ENCODE measurements at places on chromosomes 16 and 17.

GRCh38 chr16:74862743-74863244, 88.2 kb upstream of the FA2H start:
- peak; percentile 61 for DNase-seq

GRCh38 chr16:22330326-22330725, 33.1 kb downstream of the POLR3E start:
- DNase-seq: peak; percentile 33

GRCh38 chr17:74199306-74200092, 4.0 kb upstream of the RPL38 start:
- peak; percentile 77 for DNase-seq

GRCh38 chr16:11066261-11066870, 122.0 kb downstream of the CLEC16A start:
- DNase-seq: peak; percentile 53

DNA sequence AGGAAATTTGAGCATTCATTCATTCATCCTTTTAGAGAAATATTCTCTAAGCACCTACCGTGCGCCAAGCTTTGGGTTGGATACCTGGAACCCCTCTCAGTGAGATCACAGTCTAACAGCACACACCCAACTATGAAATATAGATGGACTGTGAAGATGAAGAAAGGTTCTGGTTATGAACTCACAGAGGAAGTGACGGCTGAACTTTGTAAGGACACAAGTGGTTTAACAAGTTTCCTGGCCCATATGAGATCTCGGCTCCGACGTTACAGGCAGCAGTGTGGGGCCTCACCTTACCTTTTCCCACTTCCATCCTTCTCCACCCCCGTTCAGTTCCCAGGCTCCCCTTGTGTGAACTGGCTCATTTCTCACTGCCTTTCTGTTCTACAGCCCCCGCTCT, 406.2 kb downstream of the MAF start:
- DNase-seq: no peak

DNA sequence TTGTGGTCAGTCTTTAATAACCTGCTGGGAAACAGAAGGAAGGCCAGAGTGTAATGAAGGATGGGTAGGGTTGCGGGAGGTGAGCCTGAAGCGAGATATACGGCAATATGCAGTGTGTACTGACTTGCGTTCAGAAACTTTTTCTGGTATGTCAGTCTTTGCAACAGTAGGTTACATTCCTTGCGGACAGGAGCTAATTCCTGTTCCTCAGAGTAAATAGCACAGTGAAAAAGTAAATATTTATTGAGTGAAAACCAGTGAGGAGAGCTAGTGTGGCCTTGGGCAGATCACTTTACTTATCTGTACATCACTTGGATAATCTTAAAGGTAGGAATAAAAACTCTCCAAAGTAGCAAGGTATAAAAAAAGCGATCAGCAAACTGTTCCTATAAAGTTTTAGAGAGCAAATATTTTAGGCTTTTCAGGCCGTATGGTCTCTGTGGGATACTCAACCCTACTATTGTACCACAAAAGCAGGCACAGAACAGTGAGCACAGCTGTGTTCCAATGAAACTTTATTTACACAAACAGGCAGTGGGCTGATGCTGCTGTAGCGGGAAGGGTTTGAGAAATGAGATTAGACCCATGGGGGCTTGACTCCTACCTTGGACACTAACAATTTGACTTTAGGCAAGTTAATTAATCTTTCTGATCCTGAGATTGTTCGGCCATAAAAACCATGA, 348.0 kb downstream of the UTP18 start:
- DNase-seq: no peak

GRCh38 chr17:42681976-42682721, at the start of gene CNTNAP1:
TSS of gene CNTNAP1 (plus strand) at chr17:42682531. CDS start at chr17:42682830, 299 bp downstream.
- peak; percentile 76 for DNase-seq

- no peak for DNase-seq
Observed at GRCh38 chr16:1525871-1526607, 7.4 kb upstream of the TMEM204 start.

DNA sequence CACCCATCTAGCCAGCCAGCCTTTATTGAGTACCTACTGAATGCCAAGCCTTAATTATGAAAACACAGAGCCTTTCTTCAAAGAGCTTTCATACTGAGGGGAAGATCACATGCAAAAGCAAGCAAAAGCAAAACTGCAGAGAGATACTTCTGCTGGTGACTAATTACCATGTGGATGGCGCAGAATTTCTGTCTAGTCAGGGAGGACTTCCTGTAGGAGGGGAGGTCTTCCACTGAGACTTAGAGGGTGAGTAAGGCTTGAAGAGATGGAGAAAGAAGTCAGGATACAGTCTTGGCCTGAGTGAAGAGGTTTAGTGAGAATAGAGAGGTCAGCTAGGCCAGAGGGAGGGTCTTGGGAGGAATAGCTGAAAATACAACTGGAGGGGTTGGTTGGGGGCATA, 53.9 kb upstream of the CCL2 start:
- peak; percentile 96 for DNase-seq

- DNase-seq: peak; percentile 51
Observed at GRCh38 chr16:86575754-86576557, 2.4 kb upstream of the FOXL1 start.

DNA sequence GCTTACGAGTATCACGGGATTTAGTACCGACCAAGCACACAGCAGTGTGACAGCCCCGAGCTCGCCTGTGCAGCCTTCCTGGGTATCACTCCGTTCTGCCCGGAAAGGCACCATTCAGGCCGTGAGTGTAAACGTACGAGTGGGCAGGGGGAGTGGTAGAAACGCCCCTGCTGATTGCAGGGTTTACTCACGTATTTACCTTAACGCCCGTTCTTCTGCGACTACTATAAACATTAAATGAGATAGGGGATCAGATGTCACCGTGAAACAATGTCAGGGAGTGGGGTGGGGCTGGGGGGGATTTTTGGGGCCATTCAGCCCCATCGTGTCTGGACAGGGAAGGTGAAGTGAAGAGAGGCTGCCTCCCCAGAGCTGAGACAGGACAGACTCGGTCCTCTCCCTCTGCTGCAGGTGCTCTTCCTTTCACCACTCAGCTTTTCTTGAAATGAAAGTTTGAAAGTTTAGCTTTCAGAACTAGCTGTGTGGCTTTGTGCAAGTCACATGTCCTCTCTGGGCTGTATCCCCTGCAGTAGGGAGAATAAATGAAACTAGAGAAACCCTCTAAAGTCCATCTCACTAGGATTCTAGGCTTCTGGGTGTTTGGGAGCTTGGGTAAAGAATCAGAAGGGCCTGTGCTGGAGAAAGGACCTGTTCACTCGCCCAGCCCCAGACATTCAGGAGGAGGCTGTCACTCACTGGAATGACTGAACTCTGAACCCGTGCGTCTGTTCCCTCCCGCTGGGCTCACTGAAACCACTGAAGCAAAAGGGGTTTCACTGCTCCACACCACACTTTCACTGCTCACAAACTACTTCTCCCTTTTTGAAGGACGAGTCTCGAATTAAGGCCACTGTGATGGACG, 66.7 kb downstream of the RPA1 start:
- no peak for DNase-seq

- DNase-seq: peak; percentile 68
Observed at GRCh38 chr17:68456339-68457167, 743 bp downstream of the WIPI1 start.

GRCh38 chr17:49110509-49110908, 22.1 kb upstream of the B4GALNT2 start:
- DNase-seq: no peak

DNA sequence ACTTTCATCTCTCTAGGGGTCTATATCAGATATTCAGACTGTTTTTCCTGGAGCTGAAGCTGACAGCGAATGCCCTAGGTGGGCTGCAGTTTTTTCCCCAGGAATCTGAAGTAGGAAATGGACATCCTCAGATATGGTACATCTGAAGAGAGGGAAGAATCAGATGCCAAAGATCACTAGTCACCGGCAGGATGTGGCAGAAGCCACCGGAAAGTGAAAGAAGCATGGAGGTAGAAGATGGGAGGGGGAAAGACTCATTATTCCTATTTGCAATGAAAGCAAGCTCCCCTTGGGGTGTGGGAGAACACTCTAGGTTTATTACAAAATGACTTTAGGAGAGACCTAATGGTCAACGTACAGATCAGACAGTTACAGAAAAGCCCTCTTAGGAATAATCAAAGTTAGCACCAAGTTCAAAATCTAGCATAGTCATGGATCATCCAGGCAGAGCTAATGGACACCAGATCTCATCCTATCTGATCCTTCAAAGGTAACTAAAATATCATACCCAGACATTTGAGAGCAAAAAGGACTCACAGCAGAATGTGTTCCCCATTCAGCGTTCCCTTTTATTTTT, 110.7 kb downstream of the HS3ST3A1 start:
- no peak for DNase-seq

GRCh38 chr16:86345516-86345915, 164.8 kb upstream of the FOXF1 start:
- DNase-seq: no peak

DNA sequence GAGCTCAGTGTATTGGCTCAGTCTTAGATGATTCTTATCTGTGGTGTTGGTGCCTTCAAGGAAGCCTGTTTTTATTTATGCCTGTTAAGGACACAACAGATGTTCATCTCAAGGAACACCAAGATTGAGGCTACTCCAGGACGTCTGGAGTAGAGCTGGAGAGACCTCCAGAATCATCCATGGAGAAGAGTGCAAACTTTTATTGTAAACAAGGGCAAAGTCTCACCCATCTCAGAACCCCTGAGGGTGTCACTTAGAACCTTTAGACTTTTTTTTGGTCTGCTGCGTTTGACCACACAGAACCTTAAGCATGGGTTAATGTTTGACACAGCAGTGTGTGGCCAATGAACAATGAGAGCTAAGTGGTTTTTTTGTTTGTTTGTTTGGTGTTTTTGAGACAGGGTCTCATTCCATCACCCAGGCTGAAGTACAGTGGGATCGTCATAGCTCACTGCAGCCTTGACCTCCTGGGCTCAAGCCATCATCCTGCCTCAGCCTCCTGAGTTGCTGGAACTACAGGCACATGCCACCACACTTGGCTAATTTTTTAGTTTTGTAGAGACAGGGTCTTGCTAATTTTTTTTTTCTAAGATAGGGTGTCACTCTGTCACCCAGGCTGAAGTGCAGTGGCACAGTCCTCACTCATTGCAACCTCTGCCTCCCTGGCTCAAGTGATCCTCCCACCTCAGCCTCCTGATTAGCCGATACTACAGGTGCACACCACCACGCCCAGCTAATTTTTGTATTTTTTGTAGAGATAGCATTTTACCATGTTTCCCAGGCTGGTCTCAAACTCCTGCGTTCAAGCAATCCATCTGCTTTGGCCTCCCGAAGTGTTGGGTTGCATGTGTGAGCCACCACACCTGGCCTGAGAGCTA, 16.3 kb downstream of the SLC47A1 start:
- no peak for DNase-seq
